ENCODE measurements at places on chromosomes 7 and 10.

DNA sequence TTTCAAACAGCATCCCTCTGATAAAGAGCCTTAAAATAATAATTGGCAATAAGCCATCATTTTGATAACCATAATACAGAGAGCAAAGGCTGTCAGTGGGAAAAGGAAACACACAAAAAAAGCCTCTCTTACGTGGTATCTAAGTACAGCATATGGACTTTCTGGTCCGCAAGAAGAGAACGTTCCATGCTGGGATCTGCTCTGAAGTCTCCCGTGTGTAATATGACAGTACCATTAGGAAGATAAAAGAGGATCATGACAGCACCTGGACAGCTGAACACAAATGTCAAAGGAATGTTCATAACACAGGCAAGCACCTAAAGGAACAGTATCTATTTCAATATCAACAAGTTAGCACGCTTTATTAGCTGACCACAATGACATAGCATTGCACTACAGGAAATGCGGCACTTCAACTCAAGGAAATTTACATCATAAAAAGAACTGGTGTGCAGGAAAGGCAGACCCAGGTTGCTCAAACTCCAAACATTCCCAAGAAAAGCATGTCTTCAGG lies 9.9 kb downstream of the DCLRE1A start:
- no peak for DNase-seq

- DNase-seq, result peak; percentile 8
Observed at GRCh38 chr7:77903597-77903996, 105.0 kb downstream of the PHTF2 start.

DNA sequence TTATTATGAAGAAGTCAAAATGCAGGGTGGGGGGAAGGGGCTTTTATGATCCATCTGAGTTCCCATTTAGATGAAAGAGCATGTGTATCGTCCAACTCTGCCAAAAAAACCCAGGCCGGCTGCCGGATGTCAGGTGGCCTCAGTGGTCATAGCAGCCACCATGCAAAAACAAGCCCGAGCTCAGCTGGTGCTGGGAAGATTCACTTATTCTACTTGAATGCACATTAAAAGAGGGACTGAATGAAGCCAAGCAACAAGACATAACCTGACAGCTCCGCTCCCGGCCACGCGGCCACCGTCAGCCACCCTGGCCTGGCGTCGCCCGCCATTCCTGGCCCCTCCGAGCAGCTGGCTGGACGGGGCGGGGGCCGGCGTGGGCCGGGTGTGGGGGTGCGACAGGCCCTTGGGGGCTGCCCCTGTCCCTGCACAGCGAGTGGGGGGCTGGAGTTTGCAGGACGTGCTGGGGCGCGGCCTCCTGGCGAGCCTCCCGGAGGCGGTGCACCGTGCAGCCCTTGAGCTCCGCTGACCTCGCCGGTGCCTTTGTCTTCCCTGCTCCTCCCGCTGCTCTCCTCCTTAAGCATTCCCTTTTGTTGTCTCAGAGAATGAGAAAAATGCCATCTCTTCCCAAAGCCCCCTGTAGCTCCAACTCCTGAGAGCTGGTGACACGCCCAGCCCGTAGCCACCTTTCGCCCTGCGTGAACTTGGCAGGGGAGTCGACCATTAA lies 67.8 kb downstream of the EBF3 start:
- DNase-seq, result no peak

GRCh38 chr10:71804077-71804476 lies 30.8 kb upstream of the VSIR start:
- no peak for DNase-seq

- DNase-seq, result no peak
Observed at GRCh38 chr10:70085975-70086613, 33.4 kb downstream of the MACROH2A2 start.

GRCh38 chr7:80410081-80410480 lies 101.8 kb downstream of the GNAT3 start:
- no peak for DNase-seq

- no peak for DNase-seq
Observed at GRCh38 chr7:18059171-18059570, 31.5 kb upstream of the PRPS1L1 start.

DNA sequence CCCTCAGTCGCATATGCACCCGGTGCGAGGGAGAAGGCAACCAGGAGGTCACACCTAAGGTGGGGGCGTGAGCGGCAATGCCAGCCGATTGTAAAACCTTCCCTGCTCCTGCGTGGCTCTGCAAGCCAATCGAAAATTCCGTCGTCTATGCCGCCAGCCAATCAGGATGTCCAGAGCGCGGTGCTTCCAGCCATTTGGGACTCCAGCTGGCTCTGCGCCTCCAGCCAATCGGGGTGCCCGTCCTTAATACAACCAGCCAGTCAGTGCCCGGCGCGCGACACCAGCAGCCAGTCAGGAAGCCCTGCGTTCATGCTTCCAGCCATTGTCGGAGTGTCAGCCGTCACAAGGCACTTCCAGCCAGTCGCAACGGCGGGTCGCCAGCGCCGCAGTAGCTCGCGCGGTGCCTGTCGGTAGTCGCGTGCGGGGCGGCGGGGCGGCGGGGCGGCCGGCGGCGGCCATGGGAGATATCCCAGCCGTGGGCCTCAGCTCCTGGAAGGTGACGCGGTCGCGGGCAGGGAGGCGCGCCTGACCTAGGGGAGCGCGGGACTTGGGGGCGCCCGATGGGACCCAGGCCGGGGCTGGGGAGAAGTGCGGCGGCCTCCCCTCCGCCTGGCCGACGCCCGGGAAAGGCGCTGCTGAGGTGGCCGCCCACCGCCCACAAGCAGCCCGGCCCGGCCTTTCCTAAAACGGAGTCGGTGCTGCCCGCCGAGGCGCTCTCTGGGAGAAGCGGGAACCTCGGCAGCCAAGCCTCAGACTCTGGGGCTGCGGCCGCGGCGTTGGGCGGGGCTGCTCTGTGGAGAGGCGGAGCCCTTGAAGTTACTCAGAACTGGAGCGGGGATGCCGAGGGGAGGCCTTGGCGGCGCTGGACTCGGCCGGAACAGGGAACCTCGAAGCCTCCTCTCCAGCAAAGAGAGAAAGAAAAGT lies at the start of gene AKR1E2:
AKR1E2 (plus strand) TSS at position 340 of the 924 bp plus-strand sequence; CDS start at position 458, 118 bp downstream.
- peak; percentile 88 for DNase-seq

- DNase-seq, result no peak
Observed at GRCh38 chr7:134505856-134506255, 21.5 kb upstream of the AKR1B10 start.

GRCh38 chr7:76346097-76346496 lies 12.7 kb downstream of the YWHAG start:
- no peak for DNase-seq

GRCh38 chr10:49049660-49050059 lies 65.7 kb downstream of the VSTM4 start:
- DNase-seq, result no peak

DNA sequence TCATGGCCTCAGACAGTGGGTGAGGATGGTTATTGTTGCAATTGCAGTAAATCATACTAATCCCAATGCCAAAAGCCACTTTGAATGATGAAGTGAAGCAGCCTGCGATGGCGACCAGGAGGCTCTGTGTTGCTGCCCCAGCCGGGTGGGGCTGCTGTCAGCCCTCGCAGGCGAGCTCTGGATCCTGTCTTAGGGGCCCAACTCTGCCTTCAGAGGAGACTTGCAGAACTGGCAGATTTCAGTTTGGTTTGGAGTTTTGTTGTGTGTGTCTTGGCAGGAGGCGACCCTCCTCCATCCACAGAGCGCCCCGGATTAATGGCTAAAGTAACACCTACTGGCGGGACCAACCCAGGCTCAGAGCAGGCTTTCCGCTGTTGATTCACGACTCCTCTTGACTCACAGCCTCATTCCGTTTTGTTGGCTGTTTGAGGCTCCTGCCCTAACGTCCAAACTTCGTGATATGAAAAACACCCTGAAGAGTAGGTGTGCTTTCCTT lies 67.9 kb upstream of the BMPER start:
- DNase-seq, result no peak

DNA sequence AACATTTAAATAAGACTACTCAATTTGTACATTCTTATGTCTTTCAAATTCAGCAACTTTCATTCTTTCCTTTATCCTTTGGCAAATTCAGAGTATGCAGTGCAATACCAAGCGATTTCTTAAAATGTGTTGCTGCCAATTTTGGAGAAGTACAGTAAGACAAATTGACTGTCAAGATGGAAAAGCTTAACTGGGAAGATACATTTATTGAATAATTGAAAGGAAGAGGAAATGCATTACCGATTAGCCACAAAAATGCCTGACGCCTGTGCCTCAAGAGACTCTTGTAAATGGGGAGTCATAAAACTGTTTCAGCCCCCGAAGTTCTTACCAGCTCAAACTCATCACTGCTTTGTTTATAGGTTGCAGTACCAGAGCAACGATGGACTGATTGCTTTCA lies 373.3 kb upstream of the GALNT17 start:
- no peak for DNase-seq

- no peak for DNase-seq
Observed at GRCh38 chr10:13139676-13140075, 21.7 kb upstream of the MCM10 start.

GRCh38 chr10:96791902-96792301 lies 40.2 kb upstream of the LCOR start:
- no peak for DNase-seq

DNA sequence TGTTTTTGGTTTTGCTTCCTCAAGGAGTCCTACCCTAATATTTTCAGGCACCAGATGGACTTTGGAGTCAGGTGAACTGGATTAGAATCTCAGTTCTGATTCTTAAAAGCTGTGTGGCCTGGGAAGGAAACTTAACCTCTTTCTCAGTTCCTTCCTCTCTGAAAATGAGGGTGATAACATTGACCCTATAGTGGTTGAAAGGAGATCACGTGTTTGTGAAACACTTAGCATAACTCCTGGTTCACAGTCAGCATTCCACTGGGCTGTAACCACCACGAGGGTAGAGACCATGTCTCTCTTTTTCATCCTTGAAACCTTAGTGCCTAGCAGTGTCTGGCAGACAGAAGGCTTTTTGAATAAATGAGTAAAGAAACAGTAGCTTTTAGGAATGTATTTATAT lies 16.7 kb downstream of the LSMEM1 start:
- DNase-seq, result no peak

GRCh38 chr10:100157156-100157555 lies 28.7 kb downstream of the ERLIN1 start:
- no peak for DNase-seq

DNA sequence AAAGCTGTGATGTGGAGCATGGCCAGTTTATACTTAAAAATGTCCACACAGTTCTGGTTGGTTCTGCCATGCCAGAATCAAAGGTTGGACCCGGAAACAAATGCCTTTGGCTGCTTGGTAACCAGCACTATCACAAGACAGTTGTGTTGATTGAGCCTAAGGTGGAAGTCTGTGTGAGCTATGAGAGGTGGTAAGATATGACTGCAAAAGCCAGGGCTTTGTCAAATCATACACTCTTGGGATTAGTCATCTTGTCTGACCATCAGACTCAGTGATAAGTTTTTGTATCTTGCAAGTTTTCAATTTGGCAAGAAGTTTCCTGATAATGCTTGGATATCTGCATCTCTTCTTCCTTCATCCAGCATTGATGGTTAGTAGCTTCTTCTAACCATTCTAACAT lies 35.5 kb downstream of the GPR141 start:
- no peak for DNase-seq

DNA sequence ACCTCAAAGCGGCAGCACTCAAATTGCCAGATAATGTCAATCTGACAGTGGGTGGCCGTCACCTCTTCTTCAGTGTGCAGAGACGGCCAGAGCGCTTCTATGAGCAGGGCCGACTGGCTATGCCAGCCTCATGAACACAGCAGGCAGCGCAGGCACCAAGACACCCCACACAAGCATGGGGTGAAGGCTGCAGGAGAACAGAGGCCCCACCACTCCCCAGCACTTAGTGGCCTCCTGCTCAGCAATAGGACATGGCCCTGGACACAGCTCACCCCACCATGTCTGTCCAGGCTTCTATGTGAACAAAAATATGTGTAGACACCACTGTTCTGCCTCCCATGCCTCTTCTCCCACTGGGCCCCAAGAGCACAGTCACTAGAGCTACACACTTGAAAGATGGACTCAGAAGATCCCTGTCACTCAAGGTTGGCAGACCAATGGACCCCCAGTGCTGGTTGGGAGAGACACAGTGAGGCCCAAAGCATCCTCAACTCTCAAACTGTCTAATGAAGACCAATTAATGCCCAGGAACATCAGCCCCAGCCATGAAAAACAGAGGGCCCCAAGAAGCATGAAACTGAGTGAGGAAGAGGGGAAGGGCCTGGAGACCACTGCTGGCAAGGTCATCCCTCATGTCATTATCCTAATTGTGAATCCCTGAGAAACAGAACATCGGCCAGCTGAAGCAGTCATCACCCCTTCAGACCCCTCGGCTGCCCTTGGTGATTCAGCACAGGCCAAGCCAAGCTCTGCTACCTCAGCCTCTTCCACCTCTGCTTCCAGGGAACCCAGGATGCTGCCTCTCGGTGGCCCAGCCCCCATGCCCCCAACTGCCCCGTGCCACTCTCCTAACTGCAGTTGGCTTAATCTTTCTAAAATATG lies 77.7 kb downstream of the GRID1 start:
- DNase-seq, result no peak

GRCh38 chr7:35839860-35840854 lies 39.3 kb downstream of the SEPTIN7 start:
- no peak for DNase-seq

DNA sequence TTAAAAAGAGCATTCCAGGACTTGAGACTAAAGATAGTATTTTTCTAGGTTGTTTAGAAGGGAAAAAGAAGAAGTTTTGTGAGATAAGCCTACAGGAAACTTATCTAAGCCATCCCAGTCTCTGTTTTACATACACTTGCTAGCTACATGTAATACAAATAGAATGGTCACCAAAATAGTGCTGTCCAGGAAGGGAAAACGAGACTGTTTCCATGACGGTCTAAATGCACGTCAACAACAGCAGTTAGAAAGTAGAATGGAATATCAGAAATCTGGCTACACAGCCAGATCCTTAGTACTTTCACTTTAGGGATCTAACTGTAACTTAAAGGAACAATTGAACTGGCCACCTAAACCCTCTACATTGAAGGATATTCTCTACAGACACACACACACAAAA lies 117.6 kb downstream of the TSPAN12 start:
- no peak for DNase-seq

DNA sequence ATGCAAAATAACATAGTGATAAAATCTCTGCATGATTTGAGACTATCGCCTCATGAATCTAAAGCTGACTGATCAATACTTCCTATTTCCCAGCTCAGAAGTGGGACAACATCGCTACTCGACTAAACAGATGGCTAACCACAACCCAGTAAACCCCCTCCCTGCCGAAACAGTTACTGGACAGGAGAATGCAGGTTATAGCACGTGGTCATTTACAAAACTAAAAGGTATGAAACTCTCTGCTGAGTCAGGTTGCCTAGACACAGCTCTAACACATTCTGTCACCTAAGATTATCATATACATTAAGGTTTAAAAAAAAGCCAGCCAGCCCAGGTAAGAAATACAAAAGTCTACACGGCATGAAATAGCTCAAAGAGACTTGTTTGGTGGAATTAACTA lies 64.0 kb downstream of the CTBP2 start:
- DNase-seq, result no peak

- DNase-seq, result no peak
Observed at GRCh38 chr10:29249018-29249417, 39.9 kb upstream of the LYZL1 start.

GRCh38 chr7:3747467-3747866 lies 446.4 kb downstream of the SDK1 start:
- no peak for DNase-seq
